ENCODE measurements at places on chromosomes 6 and 20.

DNA sequence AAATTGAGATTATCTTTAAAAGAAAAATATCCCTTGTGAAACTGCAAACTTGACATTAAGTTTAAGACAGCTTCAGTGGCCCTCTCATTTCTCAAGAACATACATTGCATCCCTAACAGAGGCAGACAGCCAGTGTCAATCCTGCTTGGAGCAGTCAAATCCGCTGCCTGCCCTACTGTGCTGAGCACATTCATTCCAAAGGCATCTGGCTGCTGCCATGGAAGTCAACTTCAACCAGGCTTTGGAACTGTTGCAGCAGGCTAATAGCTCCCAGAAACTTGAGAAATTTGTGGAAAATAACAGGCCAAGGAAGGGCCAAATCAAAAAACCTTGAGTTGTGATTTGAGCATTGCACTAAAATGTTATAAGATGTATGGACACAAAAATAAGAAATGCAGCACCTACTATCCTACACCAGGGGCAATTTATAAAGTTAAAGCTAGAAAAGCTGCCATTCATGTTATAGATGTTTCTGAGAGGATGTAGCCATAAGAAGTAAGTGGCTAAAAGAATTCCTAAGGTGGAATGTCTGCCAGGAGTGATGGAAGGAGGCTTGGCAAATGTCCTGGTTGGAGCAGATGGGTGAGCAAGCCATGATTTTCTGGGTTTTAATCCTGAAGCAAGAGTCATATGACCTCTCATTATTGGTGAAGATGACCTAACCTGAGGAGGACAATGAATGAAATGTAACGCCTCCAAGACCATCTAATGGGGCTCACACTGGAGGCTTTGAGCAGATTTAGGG, 31.4 kb upstream of the HAO1 start:
- no peak for DNase-seq

GRCh38 chr6:88815491-88815890, 147.9 kb downstream of the RNGTT start:
- no peak for DNase-seq

- no peak for DNase-seq
Observed at GRCh38 chr20:51767867-51768758, at the start of gene ATP9A. TSS of gene ATP9A (minus strand) at chr20:51768390. CDS start at chr20:51768369, 21 bp downstream.

GRCh38 chr6:41636833-41637193, 1.5 kb upstream of the MDFI start:
- no peak for DNase-seq

DNA sequence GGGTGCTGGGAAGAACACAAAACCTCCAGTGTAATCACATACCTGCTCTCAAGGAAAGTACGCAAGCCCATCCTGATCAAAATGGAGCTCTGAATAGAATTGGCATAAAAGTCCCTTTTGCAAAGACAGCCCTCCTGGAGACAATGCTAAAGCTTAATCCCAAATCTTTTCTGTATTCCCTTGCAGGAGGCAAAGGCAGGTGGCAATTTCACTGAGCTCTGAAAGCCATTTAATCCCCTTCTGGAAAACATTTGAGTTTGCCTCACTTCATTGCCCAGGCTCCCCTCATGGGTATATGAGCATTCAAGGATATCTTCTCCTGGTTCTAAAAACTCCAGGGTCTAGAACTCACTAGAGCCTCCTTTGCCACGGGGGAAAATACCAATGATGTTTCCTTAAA, 310.2 kb upstream of the CNR1 start:
- no peak for DNase-seq

DNA sequence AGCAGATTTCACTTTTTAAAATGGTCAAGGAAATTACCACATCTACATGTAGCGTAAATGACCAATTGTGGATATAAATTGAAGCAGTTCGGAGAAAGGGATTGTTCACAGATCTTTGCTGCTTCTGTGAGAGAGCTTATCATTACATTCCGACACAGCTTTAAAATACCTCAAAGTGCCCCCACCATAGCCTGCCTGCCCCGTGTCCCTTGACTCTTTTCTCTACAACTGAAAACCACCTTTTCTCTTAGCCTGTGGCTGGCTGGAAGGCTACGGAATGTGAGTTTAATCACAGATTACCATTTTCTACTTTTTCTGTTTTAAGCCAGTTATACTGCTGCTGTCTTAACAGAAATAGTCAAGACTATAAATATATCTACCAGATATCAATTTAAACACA, 347.2 kb upstream of the MAP3K7 start:
- DNase-seq: no peak

- DNase-seq: peak; percentile 64
Observed at GRCh38 chr20:45933266-45934045, 1.0 kb upstream of the PCIF1 start.

GRCh38 chr6:100599088-100599770, 134.5 kb upstream of the SIM1 start:
- no peak for DNase-seq

- no peak for DNase-seq
Observed at GRCh38 chr20:44461803-44462174, 13.9 kb upstream of the TTPAL start.

DNA sequence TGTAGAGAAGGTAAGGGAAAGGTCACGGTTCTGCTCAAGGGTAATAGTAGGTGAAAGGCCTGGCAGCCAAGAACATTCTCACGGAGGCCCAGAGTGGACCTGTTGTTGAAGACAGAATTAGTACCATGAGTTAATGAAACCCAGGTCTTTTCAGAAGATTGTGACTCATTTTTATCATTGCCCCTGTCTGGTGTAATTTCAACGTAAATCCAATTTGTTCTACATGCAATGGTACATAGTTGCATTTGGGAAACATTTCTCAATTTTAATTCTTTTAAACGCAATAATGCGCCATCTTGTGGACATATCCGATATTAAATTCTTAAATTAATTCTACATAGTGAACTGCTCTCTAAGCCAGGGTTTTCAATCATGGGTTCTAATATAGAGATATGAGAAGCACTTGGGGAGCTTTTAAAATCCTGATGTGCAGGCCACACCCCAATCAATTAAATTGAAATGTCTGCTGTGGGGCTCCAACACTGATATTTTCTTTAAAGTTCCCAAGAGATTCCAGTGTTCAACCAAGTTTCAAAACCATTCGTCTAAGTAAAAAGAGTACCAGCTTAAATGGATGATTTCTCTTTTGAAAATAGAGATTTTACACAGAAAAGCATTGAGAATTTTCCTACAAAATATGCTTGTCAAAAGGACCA, 257.4 kb downstream of the PLCB1 start:
- peak; percentile 72 for DNase-seq

GRCh38 chr6:13286181-13286580, 42.2 kb downstream of the TBC1D7 start:
- DNase-seq: no peak

GRCh38 chr6:137589067-137589848, 95.1 kb upstream of the OLIG3 start:
- DNase-seq: no peak

DNA sequence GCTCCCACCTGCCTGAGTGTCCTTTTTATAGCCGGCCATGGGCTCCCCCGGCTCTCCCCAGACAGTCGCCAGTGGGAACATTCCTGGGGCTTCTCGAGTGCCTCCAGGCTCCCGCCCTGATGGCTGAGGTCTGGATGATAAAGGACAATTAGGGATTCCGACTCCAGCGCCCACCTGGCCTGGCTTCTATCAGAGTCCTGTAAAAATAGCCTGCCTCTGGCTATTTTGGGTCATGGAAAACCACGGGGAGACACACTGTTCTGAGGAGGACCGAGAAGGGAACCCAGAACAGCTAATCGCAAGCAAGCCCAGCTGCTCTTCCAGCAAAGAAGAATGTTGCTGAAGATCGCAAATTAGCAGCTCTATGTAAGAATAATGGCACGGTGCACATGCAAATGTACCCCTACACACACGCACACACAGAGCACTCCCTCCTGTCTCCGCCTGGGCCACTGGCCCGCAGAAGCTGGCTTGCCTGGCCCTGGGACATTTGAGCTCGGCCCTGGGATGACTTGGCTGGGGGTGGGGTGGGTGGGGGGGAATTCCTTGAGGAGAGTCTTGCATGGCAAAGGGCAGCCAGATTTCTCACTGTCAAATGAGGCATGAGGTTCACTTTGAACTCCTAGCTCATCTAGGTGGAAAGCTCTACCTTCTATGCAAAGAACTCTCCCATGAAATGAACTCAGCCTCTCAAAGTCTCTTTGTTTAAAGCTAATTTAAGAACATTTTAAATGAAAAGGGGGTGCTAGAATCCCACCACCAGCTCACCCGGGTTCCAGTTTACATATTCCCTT, 55.3 kb downstream of the CTCFL start:
- no peak for DNase-seq

- no peak for DNase-seq
Observed at GRCh38 chr6:166667796-166668610, 41.0 kb upstream of the RPS6KA2 start.

- DNase-seq: no peak
Observed at GRCh38 chr20:53769041-53769440, 175.4 kb upstream of the ZNF217 start.

GRCh38 chr6:91569071-91569470, 982.2 kb upstream of the MAP3K7 start:
- DNase-seq: no peak

DNA sequence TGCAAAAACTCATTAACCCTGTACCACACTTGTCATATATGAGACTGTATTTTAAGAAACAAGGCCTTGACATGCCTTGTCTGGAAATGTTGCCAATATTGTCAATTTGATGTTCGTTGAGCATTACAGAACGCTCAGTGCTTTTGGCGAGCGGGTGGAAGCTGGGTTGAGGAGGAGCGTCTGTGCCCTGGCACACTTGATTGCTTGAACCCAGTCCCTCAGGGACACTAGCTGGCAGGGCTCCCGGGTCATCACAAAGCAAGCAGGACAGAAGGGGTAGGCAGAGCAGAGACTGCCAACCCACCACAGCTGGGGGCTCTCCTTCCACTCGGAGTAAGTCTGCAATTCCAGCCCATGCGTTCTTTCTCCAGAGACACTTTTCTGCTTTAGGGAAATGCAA, 286.3 kb downstream of the KHDC1L start:
- DNase-seq: peak; percentile 88

GRCh38 chr6:50778696-50779095, 40.0 kb upstream of the TFAP2B start:
- no peak for DNase-seq

- DNase-seq: no peak
Observed at GRCh38 chr20:63957690-63958441, 1.6 kb upstream of the UCKL1 start.

DNA sequence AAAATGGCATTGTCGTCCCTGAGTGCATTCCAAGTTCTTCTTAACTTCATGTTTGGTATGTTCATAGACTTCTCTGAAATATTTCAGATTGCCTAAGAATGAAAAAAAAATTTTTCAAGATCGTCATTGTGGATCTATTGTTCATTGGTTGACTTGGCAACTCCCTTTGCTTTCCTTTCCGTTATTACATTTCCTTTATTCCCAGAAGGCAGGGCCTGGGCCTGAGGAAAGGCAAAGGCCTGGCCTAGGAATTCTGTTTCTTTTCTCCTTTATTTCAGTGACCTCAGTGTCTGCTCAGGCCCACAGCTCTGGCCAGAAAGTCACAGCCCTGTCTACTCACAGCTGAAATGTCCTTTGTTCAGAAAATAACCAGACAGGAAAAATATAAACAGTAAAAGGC, 401.6 kb upstream of the PLCB4 start:
- DNase-seq: no peak

GRCh38 chr6:37099442-37099841, 70.5 kb upstream of the PIM1 start:
- no peak for DNase-seq

- no peak for DNase-seq
Observed at GRCh38 chr6:14828201-14828611, 417.7 kb upstream of the JARID2 start.

DNA sequence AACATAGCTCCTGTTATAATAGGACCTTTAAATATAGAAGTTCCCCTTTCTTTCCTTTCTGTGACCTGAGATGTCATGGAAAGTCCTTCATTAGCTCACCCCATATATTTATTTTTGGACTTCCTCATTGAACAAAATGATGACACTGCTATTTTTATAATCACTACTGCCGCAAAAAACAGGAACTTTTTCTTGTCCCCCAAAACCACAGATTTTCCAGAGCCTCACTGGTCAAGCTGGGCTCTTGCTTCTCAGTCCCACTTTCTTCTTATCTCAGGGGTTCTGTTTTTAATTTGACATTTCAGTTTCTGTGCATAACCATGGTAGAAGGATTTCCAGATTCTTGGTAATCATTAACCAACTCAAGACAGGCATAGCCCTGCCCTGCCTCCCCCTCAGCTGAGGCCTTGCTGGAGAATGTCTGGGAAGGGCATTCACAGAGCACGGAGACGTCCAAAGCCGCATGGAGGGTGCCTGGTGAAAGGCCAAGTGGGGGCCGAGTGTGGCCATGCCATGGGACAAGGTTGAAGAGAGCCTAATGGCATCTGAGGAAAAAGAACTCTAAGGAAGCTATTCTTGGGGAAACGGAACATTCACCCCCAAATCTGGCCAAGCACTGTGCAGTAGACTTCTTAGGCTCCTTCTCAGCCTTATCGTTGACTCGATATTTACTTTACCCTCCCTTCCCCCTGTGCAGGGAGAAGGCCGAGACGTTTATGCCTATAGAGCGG, 73.7 kb downstream of the EDN1 start:
- DNase-seq: no peak

DNA sequence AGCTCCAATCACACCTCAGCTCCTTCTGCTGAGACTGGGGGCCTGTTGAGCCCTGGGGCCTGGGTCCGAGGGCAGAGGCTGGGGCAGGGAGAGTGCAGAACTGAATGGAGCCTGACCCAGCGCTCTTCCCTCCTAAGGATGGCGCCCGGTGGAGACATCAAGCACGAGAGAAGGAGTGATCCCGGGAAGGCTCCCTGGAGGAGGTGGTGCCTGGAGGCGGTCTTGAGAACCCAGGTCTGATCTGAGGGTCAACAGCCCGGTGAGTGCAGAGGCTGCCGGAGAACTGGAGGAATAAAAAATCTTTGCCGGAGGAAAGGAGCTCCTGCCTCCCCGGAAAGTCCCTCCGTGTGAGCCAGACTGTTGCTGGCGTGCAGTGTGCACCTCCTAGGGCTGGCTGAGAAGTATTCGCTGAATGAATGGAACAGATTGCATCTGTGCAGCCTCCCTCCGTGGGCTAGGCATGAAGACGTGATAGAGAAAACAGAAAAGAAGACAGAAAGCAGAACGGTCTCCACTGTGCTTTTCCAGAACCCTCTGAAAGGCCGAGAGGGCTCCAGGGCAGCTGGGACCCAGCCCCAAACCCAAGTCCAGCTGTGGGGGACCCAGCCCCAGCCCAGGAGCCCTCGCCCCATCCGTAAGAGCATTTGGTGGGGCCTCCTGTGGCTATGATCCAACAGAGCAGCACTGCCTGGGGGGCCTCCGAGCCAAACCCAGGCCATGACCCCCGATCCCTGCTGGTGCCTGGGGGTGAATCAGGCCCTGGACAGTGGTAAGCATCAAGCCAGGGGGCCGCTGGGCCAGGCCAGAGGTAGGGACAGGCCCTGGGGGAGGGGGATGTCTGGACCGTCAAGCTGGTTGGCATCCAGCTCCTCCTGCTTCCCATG, 6.9 kb upstream of the HRH3 start:
- no peak for DNase-seq

GRCh38 chr6:138526822-138527235, 27.5 kb upstream of the NHSL1 start:
- no peak for DNase-seq

DNA sequence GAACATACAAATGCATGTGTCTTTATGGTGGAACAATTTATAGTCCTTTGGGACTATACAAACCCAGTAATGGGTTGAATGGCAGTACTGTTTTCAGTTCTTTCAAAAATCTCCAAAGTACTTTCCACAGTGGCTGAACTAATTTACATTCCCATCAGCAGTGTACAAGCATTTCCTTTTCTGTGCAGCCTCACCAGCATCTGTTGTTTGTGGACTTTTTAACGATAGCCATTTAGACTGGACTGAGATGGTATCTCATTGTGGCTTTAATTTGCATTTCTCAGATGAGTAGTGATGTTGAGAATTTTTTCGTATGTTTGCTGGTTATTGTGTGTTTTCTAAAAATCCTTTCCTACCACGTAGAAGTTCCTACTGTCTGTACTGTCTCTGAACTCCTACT, 327.2 kb upstream of the ZFP64 start:
- no peak for DNase-seq
